Stimulated activated CD4-positive, alpha-beta T cell treated with anti-CD3 and anti-CD28 coated beads, Interleukin-2, amount 100 ng/mL, for 48 hours (primary cell): ENCODE measurements at places on chromosomes 16 and 17.

DNA sequence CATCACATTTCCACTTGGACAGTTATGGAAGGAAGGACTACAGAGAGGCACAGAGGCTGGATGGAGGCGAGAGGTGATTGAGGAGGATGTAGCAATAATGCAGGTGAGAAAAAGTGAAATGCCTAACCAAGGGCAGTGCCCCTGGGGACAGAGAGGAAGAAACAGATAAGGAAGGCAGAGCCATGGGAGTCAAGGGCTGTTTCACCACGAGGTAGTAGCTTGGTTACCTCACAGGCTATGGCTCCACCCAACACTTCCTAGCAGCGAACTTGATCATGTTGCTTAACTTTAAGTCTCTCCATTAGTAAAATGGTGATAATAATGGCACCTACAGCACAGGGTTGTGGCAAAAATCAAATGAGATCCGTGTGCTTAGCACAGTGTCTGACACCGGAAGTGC lies 83.9 kb downstream of the YPEL2 start:
- DNase-seq, result no peak

GRCh38 chr16:64012166-64012565 lies 1109.7 kb downstream of the CDH11 start:
- DNase-seq, result no peak

GRCh38 chr17:16950488-16950887 lies 21.4 kb downstream of the TNFRSF13B start:
- no peak for DNase-seq

- no peak for DNase-seq
Measured at GRCh38 chr17:33602981-33603380, 309.9 kb upstream of the ASIC2 start.

GRCh38 chr17:47197821-47198220 lies 8.7 kb upstream of the CDC27 start:
- DNase-seq, result no peak

GRCh38 chr17:59533694-59534093 lies 31.7 kb upstream of the DHX40 start:
- DNase-seq, result no peak

- no peak for DNase-seq
Measured at GRCh38 chr17:48469227-48469626, 39.2 kb upstream of the SKAP1 start.

DNA sequence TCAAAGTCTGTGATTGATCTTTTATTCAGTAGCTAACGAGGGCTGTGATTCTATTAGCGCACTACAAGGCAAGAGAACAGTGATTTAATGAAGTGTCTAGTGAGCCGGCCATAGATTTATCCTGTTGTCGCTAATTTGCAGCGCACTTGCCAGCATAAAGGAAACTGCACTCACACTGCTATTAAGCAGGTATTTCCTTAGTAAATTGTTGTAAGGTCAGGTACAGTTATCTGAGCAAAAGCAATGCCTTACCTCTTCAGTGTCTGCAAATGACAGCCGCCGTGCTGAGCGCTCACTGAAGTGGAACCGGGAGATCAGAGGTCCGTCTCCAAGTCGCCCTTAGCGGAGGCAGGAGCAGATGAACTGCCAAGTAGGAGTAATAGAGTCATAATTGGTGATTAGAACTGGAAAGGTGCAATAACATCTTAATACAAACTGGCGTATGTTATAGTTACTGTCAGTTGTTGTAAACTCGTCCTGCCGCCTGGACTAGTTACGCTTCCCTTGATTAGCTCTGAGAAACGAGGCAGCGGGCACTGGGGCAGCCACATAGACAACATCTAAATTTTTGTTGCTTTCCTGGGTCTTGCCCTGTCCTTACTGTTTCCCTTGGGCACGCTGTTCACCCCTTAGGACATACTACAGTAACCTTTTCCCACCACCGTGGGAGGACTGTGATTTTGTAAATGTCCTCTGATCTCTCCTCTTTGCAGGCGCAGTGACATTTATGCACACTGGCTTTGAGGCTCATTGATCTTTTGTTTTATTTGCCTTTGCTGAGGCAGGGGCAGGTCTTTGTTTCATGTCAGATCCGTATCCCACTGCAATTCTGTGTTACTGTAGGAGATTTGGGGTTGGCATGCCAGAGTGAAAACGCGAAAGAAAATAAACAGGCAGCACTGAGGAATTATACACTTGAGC lies 363.1 kb downstream of the WWOX start:
- no peak for DNase-seq
